Small intestine (tissue), 16 donors: ENCODE measurements at places on chromosomes 2 and 18. TPM values are rescaled to one million over a fixed set of nuclear protein-coding genes. Genes with fewer than 3 reads are reported as not detected.

The ABCB11 gene
- polyA plus RNA-seq, result 0.37 TPM

The FHOD3 gene
- polyA plus RNA-seq, result 1.9 TPM

The ERMN gene
- polyA plus RNA-seq, result not detected

The HJURP gene
- 10.7 TPM for polyA plus RNA-seq

DNA sequence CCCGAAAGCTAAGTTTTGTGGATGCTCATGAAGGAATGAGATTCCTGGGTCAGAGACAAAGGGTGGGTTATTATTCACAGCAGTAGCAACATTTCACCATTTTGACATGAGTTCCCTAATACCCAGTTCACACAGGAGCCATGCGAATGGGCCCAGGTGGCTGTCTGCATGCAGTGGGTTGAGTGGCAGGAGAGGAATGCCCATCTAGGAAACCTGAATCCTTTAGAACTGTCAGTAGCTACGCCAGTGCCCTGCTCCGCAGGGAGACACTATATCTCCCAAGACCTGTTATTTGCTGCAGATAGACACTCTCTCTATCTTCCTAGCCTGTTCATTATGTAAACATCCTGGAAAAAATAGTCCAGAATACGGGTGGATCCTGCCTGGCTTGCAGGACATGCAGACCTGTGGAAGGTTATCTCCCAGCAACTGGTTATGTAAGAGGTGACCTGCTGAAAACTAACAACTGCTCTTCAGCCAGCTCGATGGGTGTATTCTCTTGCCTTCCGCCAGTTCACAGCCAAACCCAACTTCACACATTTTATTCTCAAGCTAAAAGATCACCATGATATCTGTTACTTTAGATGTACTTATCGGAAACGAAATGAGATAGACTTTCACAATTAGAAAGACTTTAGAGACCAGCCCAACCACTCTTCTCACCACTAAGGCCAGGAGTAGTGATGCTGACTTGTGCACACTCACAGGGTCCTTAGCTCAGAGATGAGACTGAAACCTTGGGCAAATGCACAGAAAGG lies 59.1 kb downstream of the MBP start:
- H3K36me3 ChIP-seq, result no peaks in the 10 kb centered on the region
- no peak for DNase-seq

- no peak for DNase-seq
- no peaks in the 10 kb centered on the region for H3K27me3 ChIP-seq
- no peak overlapping the region for H3K4me3 ChIP-seq
- H3K4me1 ChIP-seq, result no peaks in the 10 kb centered on the region
- no peaks in the 10 kb centered on the region for H3K36me3 ChIP-seq
Observed at GRCh38 chr2:120316528-120317179, 29.3 kb upstream of the INHBB start.

DNA sequence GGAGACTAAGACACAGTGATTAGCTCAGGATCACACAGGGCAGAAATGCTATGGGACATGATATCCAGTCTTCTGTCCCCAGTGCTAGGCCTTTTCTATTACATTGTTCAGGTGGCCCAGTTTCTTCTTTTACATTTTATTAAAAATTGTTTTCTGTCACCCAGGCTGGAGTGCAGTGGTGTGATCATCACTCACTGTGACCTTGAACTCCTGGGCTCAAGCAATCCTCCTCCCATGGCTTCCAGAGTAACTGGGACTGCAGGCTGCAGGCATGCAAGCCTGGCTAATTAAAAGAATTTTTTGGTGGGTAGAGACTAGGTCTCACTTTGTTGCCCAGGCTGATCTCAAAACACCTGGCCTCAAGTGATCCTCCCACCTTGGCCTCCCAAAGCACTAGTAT lies 15.4 kb downstream of the PDK1 start:
- H3K4me3 ChIP-seq, result no peak overlapping the region
- H3K36me3 ChIP-seq, result peaks cover 16% of the 10 kb centered on the region
- H3K27me3 ChIP-seq, result no peaks in the 10 kb centered on the region
- no peak overlapping the region for H3K27ac ChIP-seq
- no peak for DNase-seq
- H3K4me1 ChIP-seq, result no peaks in the 10 kb centered on the region

- no peak overlapping the region for H3K27ac ChIP-seq
- DNase-seq, result no peak
- H3K27me3 ChIP-seq, result no peaks in the 10 kb centered on the region
- no peak overlapping the region for H3K4me3 ChIP-seq
Observed at GRCh38 chr2:168316073-168316440, 68.7 kb upstream of the STK39 start.

- no peak for DNase-seq
- H3K36me3 ChIP-seq, result no peaks in the 10 kb centered on the region
- no peaks in the 10 kb centered on the region for H3K4me1 ChIP-seq
- no peak overlapping the region for H3K4me3 ChIP-seq
- no peak overlapping the region for H3K27ac ChIP-seq
Observed at GRCh38 chr2:99940963-99941362, 201.4 kb downstream of the AFF3 start.

DNA sequence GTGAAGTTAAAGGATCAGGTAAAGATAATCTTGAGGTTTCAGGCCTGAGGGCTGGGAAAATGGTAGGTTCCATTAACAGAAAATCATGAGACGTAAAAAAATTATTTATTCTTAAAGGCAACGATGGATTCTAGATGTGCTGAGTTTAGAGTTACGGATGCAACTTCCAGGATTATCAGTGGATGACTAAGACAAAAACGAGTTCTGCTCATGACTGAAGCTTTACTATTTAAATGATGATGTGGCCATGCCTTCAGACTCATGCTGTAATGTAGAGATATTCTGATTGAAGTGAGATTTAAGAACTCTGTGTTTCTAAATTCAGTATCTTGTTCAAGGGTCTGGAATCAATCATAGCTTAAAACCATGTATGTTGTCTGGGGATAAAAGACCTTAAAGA lies 5.0 kb downstream of the TMEM237 start:
- no peak for DNase-seq
- no peaks in the 10 kb centered on the region for H3K27me3 ChIP-seq
- no peaks in the 10 kb centered on the region for H3K4me1 ChIP-seq
- H3K36me3 ChIP-seq, result peaks cover 5% of the 10 kb centered on the region
- H3K4me3 ChIP-seq, result no peak overlapping the region

GRCh38 chr2:18637196-18637595 lies 47.8 kb upstream of the NT5C1B start:
- DNase-seq, result no peak
- H3K4me1 ChIP-seq, result no peaks in the 10 kb centered on the region
- H3K27ac ChIP-seq, result no peak overlapping the region

DNA sequence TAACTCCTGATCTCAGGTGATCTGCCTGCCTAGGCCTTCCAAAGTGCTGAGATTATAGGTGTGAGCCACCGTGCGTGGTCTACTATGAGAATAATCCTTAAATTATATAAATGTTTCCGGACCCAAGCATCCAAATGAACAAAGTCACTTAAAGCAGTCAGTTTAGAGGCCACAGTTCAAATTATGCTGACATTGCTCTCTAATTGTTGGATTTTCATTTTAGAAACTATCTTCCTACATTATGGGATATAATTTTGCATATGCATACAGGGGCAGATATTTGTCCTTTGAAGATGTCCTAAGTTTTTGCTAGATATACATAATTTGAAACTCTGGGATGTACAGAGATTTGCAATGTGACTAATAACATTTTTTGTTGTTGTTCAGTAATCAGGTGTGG lies 390.1 kb downstream of the RND3 start:
- DNase-seq, result no peak
- H3K4me1 ChIP-seq, result peaks cover 3% of the 10 kb centered on the region
- no peaks in the 10 kb centered on the region for H3K27me3 ChIP-seq
- H3K27ac ChIP-seq, result peak overlapping the region; percentile 45

- DNase-seq, result peak; percentile 10
- no peak overlapping the region for H3K27ac ChIP-seq
- no peaks in the 10 kb centered on the region for H3K36me3 ChIP-seq
- H3K27me3 ChIP-seq, result no peaks in the 10 kb centered on the region
- H3K4me1 ChIP-seq, result peaks cover 13% of the 10 kb centered on the region
Observed at GRCh38 chr2:200765139-200765951, 46.4 kb upstream of the BZW1 start.

DNA sequence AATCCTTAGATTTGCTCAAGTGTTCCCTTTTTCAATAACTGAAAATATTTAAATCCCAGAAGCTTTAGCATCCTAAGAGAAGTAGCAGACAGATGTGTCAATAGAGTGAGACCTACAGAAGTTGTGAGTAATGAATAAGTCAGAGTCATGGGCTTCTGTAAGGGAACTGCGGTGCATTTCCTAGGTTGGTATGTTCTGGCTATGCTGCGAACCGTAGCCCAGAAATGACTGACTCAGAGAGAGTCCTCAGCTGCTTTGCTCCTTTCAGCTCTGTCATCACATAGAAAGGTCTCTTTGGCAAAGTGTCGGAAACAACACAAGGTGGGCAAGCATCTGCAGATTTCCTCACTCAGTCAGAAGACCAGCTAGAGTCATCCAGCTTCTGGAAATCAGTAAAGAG lies 297.1 kb downstream of the ARHGAP15 start:
- no peak overlapping the region for H3K27ac ChIP-seq
- no peak overlapping the region for H3K4me3 ChIP-seq
- no peaks in the 10 kb centered on the region for H3K27me3 ChIP-seq
- no peaks in the 10 kb centered on the region for H3K4me1 ChIP-seq
- no peaks in the 10 kb centered on the region for H3K36me3 ChIP-seq

DNA sequence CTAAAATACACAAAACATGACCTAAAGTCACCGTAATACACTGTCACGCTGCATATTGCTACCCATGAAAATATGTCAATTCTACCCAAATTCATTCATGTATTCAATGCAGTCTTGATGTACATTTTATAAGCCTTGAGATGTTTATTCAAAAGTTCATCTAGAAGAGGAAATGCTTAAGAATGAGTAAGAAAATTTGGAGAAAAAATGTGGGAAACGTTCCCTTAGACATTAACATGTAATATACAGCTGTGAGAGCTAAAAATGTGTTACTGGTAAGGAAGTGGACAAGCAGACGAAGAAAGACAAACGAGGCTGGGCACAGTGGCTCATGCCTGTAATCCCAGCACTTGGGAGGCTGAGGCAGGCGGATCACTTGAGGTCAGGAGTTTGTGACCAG lies 37.3 kb downstream of the THAP4 start:
- no peak overlapping the region for H3K4me3 ChIP-seq
- DNase-seq, result no peak
- H3K4me1 ChIP-seq, result no peaks in the 10 kb centered on the region

- H3K4me1 ChIP-seq, result no peaks in the 10 kb centered on the region
- no peaks in the 10 kb centered on the region for H3K36me3 ChIP-seq
- H3K27me3 ChIP-seq, result no peaks in the 10 kb centered on the region
- DNase-seq, result no peak
- no peak overlapping the region for H3K27ac ChIP-seq
Observed at GRCh38 chr2:118658596-118659198, 188.8 kb downstream of the EN1 start.

DNA sequence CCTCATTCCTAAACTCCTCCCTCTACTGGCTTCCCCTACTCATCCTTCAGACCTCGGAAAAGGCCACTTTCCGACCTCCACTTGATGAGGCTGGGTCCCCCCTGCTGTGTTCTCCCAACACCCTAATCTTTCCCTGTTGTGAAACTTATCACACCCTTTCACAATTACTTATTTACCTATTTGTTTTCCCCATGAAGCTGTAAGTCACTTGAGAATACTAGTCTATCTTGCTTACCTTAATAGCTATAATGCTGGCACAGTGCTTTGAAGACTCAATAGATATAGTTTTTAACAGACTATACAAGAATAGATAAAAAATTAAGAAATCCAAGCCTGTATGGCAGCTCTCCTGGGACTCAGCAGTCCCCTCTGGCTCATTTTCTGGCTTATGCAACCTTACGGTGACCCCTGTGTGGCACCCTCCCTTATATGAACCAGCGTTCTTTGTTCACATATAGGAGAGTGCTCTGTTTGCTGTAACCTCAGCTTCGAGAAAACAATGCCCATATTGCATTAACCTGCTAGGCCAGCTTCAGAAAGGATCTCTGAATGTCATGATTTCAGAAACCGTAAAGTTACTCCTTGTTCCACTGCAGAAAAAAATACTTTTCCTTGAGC lies 220.4 kb upstream of the PKDCC start:
- H3K27ac ChIP-seq, result no peak overlapping the region
- DNase-seq, result peak; percentile 47
- peaks cover 3% of the 10 kb centered on the region for H3K27me3 ChIP-seq

- no peak overlapping the region for H3K27ac ChIP-seq
- no peaks in the 10 kb centered on the region for H3K36me3 ChIP-seq
- H3K27me3 ChIP-seq, result no peaks in the 10 kb centered on the region
- no peak overlapping the region for H3K4me3 ChIP-seq
Observed at GRCh38 chr2:173164396-173164795, 88.8 kb downstream of the MAP3K20 start.

DNA sequence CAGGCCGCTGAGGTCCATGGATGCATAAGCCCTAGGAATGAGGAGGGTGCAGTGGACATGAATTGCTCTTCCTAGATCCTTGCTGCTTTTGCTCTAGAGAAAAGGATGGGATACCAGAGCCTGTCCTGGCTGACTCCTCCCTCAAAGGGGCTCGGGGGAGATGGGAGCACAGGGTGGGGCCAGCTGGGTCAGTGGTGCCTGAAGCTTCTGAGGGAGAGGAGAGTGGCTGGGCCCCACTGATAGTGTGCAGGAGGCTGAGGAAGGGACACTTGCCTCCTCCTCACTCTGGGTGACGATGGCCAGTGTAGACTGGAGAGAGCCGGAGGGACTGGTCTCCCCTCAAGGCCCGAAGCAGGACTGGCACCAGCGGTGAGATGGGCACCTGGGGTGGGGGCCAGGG lies at the start of gene NT5DC4:
TSS of gene NT5DC4 (plus strand) at position 236 of the 400 bp plus-strand sequence. CDS start at position 296, 60 bp downstream.
- no peaks in the 10 kb centered on the region for H3K4me1 ChIP-seq
- no peaks in the 10 kb centered on the region for H3K27me3 ChIP-seq
- no peaks in the 10 kb centered on the region for H3K36me3 ChIP-seq
- H3K27ac ChIP-seq, result no peak within 1 kb of the TSS
- no peak within 1 kb of the TSS for H3K4me3 ChIP-seq

DNA sequence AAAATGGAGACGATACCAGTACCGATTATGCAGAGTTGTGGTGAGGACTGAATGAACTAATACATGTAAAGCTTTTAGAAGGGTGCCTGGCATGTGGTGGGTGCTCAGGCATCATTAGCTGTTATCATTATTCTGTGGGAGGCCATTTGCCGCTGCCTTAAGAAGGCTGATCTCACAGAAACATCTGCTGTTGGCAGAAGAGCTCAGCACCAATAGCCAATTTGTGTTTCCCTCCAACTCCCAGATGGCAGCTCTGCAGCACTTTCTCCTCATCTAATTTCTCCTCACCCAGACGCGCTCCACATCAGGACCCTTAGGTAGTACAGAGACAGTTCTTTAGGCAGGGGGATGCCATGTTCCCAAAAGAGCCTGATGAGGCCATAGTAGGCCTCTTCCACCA lies 15.8 kb upstream of the CYP1B1 start:
- no peak for DNase-seq
- H3K27me3 ChIP-seq, result peaks cover 3% of the 10 kb centered on the region
- no peak overlapping the region for H3K27ac ChIP-seq

DNA sequence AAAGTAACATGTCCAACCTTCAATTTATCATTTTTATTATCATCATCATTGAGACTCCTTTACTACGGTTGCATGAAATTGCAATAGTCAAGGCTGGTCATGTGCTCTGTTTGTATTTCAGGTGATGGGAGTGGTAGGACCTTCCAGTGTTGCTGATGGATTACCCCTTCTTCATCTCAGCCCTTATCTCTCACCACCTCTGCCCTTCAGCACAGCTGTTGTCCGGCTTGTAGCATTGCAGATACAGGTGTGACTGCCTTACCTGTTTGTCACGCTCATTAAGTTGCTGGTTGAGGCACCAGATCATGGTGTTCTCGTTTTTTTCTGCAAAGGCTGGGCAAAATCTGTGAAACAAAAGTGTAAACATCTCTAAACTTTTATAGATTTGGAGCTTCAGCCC lies 31.7 kb upstream of the RPE start:
- no peaks in the 10 kb centered on the region for H3K36me3 ChIP-seq
- H3K4me1 ChIP-seq, result no peaks in the 10 kb centered on the region
- no peaks in the 10 kb centered on the region for H3K27me3 ChIP-seq
- no peak overlapping the region for H3K4me3 ChIP-seq

- H3K27me3 ChIP-seq, result no peaks in the 10 kb centered on the region
- H3K4me3 ChIP-seq, result no peak overlapping the region
- H3K27ac ChIP-seq, result no peak overlapping the region
- no peaks in the 10 kb centered on the region for H3K4me1 ChIP-seq
Observed at GRCh38 chr2:199696048-199696447, 154.9 kb downstream of the FTCDNL1 start.
